ENCODE measurements at places on chromosomes 3 and 15.

GRCh38 chr3:157671656-157672055, 168.4 kb upstream of the VEPH1 start:
- no peak for DNase-seq

- peak; percentile 62 for DNase-seq
These were observed 59.4 kb downstream of the TMEM44 start for GRCh38 chr3:194573680-194574437.

GRCh38 chr3:94362393-94362792, 299.5 kb downstream of the NSUN3 start:
- DNase-seq, result no peak

GRCh38 chr15:92361321-92362000, 32.2 kb upstream of the ST8SIA2 start:
- DNase-seq, result no peak

DNA sequence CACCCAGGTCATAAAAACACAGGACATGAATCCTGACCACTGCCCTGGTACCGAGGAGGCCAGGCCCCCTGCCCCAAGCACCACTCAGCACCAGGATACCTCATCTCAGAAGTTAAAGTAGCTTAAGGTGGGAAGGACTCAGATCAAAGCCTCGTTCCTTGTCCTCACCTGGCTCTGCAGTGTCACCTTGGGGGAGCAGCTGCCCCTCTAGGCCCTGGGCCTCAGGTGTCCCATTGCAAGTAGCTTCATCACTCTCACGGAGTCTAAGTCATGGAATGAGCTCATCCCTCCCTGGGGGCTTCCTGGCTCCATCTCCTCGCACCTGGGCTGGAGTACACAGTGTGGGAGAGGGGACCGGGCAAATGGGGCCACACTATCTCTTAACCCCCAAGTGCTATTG, 148.0 kb downstream of the TPRA1 start:
- no peak for DNase-seq

- no peak for DNase-seq
These were observed 87.3 kb upstream of the SNTN start for GRCh38 chr3:63565220-63565619.

- peak; percentile 26 for DNase-seq
These were observed 522.6 kb upstream of the SEMA6D start for GRCh38 chr15:47194718-47195117.

GRCh38 chr3:37660782-37661181, 200.9 kb upstream of the CTDSPL start:
- no peak for DNase-seq

DNA sequence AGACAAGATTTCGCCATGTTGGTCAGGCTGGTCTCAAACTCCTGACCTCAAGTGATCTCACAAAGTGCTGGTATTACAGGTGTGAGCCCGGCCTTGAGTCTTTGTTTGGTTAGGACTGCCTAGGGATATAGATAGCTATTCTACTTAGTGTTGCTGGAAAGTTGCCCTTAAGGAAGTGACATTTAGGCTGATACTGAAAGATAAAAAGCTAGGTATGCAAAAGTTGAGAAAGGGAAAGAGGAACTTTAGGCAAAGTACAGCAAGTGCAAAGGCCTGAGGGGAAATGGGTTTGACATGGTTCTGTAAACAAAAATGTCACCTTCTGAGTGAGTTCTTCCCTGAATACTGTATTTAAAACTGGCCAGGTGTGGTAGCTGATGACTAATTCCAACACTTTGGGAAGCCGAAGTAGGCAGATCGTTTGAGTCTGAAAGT, 111.5 kb downstream of the ZNF609 start:
- DNase-seq, result peak; percentile 46

DNA sequence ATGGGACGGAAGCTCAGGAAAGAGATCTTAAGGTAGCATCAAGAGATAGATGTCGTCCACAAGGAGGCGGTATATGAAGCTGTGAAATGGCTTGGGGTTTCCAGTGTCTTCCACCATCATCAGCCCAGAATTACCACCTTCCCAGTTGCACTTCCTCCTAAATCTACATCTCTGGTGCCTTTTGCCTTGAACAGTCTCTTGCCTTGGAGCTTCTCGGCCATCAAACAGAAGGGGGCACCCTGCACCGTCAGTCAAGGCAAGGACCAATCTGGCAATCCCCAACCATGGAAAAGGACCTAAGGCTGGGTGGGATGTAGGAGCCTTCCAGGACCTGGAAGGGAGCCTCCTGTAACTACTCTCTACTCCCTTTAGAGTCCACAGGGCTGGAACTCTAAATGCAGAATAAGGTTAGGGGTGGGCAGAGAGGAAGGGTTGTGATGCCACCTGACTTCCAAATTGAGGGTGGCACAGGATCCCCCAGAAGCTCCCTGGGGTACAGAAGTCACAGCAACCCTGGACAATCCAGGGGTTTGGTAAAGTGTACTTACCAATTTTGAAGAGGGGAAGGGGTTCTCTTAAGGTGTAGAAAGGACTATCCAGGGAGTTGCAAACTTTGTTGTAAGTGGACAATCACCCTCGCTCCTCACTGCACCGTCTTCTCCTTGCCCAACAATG, 1.0 kb upstream of the RYR3 start:
- DNase-seq, result peak; percentile 50

DNA sequence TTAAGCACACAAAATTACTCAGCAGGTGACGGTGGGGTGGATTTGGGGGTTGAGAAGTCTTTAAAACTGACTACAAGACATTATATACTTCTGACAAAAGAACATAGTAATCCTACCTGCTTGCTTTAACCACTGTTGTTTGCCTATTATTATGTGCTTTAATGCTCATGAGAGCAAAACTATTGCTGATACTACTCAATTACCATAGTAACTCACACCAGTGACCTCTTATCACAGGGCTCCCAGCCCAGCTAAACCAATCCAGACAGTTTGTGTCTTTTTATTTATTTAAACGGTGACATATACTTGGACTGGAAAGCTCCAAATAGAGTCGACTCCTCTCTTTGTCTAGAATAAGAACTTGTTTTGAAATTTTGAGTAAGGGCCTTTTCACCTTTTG, 42.8 kb upstream of the FEZF2 start:
- DNase-seq, result no peak

DNA sequence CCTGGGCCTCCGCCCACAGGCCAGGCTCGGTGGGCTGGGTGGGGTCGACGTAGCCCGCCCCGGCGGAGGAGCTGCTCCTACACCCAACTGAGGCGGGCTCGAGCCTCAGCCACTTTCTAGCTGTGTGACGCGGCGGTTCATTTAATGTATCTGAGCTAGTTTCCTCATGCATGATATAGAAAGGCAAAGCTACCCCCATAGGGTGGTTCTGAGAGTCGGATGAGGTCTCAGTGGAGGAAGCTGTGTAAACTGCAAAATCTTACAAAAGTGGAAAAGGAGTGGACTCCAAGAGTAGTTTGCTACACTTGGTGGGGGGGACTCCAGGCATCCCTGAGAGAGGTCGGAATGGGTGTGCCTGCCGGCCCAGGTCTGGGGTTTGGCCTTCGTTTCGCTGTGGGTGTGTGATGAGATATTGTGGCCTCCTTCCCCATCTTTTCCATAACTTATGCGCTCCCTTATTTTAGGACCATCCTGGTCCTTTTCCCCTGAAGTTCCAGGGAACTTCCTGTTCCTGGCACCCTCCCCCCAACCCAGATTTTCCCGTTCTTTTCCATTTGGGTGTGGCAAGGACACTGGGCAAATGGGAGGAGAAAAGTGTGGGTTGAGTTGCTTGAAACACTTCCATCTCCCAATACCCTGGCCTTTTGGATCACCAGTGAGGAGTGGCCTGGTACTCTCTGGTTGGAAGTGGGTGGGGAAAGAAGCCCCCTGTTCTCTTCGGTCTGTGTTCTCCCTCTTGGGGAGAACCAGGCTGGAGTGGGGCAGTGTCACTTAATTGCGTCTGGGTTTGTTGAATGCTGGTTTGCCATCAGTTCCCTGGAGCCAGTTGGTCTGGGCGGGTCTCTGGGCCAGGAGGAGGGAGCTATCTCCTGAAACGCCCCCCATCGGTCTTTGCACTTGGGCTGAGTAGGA, 1.1 kb downstream of the PDIA5 start:
- peak; percentile 50 for DNase-seq

GRCh38 chr3:142268426-142268825, 43.0 kb upstream of the GK5 start:
- no peak for DNase-seq

GRCh38 chr15:40755812-40756208, 756 bp upstream of the RMDN3 start:
- peak; percentile 47 for DNase-seq

GRCh38 chr3:56357266-56357665, 111.0 kb downstream of the ERC2 start:
- no peak for DNase-seq

GRCh38 chr3:64031540-64032508, 8.5 kb upstream of the PSMD6 start:
- DNase-seq, result no peak

DNA sequence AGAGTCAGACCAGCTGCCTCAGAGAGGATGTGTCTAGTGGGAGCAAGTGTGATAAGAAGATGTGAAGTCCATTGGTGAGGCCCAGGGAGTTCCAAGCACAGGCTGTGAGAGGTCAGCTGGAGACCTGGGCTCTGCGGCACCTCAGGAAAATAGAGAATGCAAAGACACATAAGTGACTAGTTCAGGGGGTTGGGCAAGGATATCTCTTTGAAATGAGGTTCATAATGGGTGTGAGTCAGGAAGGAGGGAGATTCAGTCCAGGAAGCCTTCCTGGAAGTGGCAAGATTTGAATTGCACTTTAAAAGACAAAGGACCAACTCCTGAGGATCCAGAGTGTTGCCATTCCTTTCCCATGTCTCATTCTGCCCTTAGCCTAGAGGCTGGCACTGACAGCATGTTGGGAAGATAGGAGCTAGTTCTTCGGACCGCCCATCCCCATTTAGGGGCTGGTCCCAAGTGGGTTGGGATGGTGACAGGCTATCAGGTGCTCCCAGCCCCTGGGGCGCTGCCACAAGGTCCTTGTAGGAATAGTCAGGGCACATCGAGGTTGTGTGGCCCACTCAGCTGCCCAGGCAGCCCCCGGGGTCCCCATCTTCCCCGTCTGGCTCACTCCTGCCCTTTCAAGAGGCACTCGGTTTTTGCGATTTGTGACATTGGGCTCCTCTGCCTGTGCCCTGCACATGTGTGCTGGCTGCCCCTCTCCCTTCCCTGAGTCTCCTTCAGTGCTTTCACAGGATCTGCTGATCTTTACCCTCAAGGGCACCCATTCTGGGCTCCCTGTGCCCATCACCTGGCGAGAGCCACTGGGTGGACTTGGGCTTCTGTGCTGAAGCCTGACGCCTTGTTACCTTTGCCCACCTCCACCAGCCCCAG, 23.7 kb downstream of the ESYT3 start:
- no peak for DNase-seq

DNA sequence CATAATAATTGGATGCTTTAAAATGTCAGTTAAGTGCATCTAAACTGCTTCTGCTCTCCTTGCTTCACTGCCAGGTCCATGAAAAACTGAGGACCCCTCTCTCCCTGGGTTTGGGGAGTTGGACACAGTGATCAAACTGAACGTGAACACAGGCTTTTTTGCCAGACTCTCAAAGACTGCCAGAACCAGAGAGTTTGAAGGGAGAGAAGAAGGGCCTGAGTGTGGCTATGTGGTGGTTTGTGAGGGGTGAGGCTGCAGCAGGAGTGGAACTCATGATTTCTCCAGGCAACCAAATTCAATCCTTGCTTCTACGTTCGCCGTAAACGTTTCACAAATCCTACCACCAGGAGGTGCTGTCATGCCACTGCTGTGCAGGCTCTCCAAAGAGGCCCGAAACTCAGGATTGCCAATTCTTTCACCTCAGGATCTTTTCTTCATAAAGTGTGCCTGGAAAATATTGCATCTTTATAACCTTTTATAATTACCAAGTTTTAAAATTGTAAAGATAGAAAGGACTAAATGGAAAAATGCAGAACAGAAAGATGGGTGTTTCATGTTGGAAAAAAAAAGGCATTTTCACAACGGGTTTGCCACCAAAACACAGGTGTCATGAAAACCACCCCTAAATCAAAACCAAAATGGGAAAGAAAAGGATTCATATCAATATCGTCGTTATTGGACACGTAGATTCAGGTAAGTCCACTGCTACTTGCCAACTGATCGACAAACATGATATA, 19.7 kb downstream of the TM4SF4 start:
- DNase-seq, result peak; percentile 68

- no peak for DNase-seq
These were observed 149.1 kb upstream of the HACD2 start for GRCh38 chr3:123733805-123734526.

- no peak for DNase-seq
These were observed 78.6 kb downstream of the TRIM42 start for GRCh38 chr3:140756240-140757016.

DNA sequence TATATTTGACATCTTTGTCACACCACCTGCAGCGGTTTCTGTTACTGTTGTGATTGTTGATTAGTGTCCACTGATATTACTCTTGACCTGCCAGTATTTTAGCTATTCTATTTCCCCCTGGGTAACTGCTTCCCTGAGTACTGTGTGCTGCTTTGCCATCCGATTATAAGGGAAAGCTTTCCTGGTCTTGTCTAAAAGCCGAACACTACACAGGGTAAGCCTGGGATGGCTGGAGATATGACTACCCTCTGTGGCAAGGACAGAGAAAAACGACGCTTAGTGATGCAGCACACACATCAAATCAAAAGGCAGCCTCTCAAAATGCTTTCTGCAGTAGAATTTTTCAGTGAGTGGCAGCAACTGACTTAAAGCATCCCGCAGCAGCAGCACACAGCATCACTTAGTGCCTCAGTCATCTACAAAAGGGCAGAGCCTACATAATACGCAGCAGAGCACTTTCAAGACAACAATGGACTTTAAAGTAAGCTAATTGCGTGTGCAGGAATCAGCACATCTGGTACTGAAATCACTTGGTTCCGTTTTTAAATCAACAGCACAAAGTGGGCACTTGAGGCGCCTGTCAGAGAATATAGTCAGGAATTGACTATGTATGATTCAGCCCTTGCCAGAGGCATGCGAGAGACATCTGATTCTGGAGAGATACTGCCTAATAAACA, 656.3 kb upstream of the TGFBR2 start:
- DNase-seq, result no peak

DNA sequence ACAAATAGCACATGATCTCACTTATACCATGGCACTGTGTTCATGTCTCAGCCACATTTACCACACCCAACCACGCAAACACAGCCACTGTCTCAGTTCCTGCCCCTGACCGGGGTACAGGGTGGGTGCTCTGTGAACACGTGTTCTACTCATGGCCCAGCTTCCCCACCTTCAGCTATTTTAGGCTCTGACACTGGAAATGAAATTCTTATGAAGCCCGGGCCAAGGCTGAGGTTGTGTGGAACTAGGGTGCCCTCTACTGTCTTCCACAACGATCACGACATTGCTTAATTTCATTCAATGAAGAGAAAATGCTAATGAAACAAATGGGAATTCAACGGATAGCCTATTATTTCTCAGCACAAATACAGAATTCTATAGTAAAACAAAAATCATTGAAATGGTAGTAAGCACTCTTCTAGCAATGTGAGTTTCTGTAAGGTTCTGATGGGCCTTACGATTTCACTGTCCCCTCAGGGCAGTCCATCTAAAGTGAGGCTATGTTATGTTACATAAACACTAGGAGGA, 2.1 kb upstream of the GABRA5 start:
- DNase-seq, result peak; percentile 60

Data from NB4 (cell line).